ENCODE measurements at places on chromosomes 4 and X. TPM values are rescaled to one million over a fixed set of nuclear protein-coding genes. Genes with fewer than 3 reads are reported as not detected.

DNA sequence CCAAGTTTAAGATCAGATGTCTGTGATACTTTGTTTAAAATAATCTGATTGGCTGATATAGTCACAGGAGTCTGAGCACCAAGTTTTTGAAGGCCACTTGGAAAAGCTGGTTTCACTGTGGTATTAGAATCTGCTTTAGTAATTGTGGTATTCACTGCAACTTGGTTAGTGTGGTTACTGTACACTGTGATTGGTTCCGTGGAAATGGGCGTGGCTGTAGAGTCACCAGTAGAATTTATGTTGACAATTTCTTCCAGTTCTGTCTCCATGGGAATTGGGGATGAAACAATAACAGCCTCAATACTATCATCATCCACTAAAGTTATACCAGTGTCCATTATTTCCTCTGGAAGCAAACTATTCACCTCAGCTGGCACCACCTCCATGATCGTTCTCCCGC, 26.2 kb downstream of the LIN54 start:
- DNase-seq: peak; percentile 77

DNA sequence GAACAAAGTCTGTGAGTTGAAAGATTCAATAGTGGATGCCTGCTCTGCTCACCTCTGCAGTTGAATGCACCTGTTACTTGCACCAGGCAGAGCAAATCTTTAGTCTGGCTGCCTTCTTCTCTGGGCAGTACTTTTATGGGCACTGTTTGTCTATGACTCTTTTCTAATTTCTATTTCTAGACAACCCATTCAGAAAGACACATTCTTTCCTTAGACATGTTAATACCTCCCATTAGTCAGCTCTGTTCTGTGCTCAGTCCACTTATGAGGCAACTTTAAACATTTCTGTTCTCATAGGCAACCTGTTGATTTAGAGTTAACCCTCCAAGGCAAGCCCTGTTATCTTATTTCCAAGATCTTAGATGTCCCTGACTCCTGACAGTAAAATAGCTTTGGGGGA, 108.9 kb downstream of the SYNPO2 start:
- no peak for DNase-seq

DNA sequence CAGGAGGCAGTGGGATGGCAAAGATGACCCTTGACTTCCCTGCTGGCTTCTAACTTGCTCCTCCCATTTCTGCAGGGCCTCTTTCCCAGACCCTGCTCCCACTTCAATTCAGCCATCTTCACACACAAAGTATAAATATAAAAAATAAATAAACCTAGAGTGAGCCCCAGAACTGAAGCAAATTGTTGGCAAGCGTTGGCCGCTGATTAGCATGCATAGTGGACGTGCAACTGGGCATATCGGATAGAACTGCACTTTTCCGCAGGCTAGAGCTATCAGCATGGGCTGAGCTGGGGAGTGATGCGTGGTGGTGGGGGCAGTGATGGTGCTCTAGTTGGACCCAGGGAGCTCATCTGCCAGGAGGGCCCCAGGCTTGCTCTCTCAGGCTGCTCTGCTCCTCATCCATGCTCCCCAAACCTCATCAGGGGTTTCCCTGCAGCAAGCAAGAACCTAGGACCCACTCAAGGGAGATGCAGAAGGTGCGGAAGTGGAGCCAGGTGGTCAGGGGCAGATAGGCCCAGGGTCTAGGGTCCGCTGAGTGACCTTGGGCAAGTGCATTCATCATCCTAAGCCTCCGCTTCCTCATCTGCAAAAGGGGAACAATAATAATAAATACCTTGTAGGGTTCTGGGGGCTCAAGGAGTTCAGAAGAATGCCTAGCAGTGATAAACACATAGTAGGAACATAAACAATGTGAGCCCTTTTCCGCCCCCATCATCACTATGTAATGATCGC, 146.8 kb upstream of the PJA1 start:
- DNase-seq: no peak

- DNase-seq: no peak
Observed at GRCh38 chrX:2766906-2767305, 15.1 kb downstream of the XG start.

- DNase-seq: no peak
Observed at GRCh38 chr4:764405-765169, 59.0 kb downstream of the PCGF3 start.

The PITX2 gene
- 0.03 TPM for polyA plus RNA-seq

The TMEM47 gene
- 7.9 TPM for polyA plus RNA-seq

The C4orf36 gene
- polyA plus RNA-seq: 3.0 TPM

The CFAP47 gene
- polyA plus RNA-seq: not detected

Measured in mammary epithelial cell (primary cell).